ENCODE measurements at places on chromosomes 3 and 15.

DNA sequence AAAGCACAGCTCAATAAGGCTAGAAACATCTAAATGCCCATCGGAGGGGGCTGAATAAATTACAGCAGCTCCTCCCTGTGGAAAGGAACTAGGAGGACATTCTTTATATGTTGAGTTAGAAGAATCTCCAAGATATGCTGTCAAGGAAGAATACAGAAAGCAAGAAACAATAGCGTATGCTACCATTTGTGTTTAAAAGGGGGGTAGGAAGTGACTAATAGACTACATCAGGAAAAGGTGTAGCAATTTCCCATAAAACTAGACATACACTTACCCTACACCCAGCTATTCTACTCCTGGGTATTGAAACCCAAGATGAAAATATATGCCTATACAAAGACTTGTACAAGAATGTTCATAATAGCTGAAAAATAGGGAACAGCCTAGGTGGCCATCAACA is 21.6 kb downstream of the SEC61A1 start:
- no peak for DNase-seq

- DNase-seq, result no peak
These were observed 1.5 kb downstream of the CELF6 start for GRCh38 chr15:72318408-72318942.

DNA sequence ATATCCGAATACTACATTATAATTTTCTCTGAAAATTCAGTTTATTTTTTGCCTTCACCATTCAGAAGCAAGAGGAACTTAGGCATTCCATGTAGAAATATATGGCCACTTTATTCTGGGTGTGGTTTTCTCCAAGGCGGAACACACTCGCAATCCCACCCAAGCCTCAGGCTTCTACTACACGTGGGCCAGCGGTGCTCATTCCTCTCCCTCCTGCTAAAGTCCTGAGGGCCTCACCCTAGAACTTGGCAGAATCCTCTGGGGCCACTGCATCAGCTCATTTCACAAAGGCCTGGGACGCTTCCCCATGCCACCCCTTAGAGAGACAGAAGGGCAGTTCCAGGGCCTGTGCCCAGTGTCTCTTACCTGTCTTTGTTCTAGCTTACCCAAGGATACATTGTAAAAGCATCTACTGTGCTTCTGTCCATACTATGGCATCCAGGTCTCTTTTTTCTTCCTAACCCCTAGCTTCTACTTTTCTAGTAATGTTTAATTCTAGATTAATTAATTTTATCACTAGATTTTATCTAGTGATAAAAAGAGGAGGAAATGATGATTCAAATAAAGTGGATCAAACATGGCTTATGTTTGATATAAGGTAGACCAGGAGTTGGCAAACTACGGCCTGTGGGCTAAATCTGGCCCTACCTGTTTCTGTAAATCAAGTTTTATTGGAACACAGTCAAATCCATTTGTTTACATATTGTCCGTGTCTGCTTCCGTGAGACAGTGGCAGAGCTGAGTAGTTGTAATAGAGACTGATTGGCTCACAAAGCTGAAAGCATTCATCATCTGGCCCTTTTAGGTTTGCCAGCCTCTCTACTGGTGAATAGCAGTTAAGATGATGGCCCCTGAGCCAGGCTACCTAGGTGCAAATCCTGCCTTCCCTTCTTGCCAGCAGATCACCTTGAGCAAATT is 29.8 kb downstream of the LARS2 start:
- DNase-seq, result no peak

DNA sequence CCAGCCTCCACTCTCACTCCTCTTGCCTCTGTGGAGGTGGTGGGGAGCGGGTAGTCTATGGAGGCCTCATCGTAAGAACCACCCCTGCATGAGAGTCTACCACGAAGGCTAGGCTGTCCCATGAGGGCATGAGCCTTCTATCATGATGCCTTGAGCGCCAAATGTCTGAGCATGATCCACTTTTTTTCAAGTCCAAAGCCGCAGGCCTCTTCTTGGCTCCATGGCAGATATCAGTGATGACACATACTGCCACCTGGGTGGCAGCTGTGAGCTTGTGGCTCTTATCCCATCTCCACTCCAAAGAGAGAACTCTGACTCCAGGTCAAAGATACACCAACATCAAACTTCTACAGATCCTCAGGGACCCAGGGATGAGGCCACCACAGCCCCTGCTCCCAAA is 13.5 kb downstream of the POC1A start:
- DNase-seq, result no peak

DNA sequence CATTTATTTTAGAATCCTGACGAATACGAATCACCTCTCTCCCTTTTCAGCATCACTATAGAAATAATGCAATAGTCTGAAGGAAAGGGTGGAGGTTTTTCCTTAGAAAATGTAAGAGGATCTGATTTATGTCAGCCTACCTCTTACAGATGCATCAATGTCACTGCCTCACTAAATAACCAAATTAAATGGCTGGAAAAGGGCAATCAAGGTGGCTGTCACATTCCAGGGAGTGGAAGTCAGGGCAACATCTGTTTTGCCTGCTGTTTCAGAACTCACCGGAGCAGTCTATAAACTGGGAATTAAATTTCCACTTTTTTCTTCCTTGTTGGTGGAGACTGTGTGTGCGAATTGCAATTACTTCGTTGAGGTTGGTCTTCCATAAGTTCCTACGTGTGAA is 299.3 kb upstream of the PDZRN3 start:
- DNase-seq, result no peak

GRCh38 chr3:126212620-126213378 is 32.4 kb upstream of the ALDH1L1 start:
- no peak for DNase-seq

- no peak for DNase-seq
These were observed 421.7 kb upstream of the GRM7 start for GRCh38 chr3:6439226-6439625.

DNA sequence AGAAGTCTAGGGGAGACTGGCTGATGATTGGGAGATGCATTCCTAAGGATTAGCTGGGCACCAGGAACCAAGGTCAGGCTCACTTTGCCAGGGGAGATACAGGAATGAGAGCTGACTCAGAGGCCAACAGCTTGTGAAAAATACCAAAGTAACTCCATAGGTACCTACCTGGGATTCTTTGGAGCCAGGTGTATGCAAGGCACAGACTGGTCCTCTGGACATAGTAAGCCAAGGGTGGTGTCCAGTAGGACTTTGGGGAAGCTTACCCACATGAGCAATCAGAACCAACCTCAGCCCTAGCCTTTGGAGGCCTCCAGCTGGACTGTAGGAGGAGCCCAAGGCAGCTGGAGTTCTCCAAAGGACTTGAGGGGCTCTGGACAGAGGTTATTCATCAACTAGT is 47.5 kb downstream of the CRYGS start:
- no peak for DNase-seq

GRCh38 chr3:4877173-4877787 is 102.0 kb upstream of the BHLHE40 start:
- no peak for DNase-seq

DNA sequence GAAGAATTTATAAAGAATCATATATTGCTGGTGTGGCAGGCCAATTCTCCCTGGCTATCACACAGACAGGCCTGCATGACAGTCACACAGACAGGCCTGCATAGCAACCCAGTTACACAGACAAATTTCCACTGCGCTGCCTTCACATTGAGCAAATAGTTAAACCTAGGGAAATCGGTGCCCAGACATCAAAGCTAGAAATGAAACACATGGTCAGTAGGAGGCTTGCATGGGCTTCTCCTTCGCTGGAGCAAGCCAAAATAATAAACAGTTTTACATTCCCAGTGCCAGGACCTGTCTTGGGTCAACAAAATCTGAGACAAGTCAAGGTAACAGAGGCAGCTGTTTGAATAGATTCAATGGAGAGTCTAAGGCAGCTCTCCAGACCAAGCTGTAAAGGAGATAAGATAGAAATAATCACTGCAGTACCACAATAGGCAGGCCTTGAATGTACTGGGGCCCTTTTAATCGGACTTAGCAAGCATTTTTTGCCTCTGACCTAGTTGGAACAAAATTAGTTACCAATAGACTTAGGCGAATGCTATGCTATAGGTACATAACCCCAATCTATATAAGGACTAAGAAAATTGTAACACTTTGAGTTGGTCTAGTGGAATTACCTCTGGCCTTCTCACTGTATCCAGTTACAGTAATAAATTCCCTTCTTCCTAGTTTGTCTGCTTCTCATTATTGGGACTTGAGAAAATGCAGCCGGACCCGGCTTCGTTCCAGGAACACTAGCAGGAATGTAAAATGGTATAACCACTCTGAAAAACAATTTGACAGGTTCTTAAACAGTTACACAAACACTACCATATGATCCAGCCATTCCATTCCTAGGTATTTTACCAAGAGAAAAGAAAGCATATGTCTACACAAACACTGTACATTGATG is 274.7 kb upstream of the UBE2E2 start:
- no peak for DNase-seq

GRCh38 chr3:193734737-193735366 is 141.8 kb downstream of the OPA1 start:
- DNase-seq, result no peak

DNA sequence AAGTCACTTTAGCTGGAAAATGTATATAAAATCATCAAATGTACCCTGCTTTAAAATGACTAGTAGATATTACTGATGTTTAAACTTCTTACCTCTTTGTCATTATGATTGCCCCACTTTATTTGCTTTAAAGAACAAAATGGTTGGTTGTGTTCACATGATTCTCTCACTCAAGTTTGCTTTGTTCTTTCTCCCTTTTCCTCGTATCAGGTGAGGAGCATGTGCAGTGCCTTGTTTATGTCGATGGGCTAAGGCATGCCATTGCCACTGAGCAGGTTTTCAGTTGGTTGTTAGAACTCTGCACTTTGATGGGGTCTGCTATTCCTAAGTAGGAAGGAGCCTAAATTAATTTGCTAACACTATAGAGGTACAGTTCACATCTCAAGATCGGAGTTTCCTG is 5.3 kb downstream of the MAP2K5 start:
- no peak for DNase-seq

DNA sequence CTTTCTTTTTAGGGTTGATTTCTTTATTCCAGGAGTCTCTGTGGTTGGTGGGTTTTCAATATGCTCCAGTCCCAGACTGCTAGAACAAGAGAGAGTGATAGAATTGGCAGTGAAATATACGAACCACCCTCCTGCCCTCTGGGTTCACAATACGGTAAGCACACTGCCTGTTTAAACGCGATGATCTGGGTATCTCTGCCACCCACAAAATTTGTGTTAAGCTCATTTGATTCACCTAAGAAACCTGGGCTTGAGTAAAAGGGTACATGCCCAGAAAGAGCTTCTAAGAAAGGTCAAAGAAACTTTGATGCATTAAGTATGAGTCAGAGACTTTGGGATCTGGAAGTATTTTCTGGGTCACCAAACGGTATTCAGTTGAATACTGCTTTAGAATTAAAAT is 29.8 kb downstream of the OXNAD1 start:
- no peak for DNase-seq

GRCh38 chr15:25436707-25437106 is 2.1 kb downstream of the UBE3A start:
- no peak for DNase-seq

DNA sequence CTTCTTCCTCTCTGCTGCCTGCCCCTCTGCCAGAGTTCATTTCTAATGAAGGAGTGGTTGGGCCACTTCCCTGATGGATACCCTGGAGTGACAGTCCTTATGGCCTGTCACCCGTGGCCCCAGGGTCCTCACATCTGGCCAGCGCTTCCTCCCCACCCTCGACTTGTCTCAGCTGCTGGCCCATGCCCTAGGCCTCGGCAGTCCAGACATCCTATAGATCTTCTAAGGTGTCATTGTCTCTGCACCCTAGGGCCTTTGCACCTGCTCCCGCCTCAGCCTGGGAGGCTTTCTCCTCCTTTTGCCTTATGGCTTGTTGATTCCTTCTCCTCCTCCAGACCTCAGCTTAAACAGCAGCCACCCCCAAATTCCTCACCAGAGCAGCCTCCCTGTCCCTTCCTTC is 181.0 kb downstream of the NSMCE3 start:
- no peak for DNase-seq

DNA sequence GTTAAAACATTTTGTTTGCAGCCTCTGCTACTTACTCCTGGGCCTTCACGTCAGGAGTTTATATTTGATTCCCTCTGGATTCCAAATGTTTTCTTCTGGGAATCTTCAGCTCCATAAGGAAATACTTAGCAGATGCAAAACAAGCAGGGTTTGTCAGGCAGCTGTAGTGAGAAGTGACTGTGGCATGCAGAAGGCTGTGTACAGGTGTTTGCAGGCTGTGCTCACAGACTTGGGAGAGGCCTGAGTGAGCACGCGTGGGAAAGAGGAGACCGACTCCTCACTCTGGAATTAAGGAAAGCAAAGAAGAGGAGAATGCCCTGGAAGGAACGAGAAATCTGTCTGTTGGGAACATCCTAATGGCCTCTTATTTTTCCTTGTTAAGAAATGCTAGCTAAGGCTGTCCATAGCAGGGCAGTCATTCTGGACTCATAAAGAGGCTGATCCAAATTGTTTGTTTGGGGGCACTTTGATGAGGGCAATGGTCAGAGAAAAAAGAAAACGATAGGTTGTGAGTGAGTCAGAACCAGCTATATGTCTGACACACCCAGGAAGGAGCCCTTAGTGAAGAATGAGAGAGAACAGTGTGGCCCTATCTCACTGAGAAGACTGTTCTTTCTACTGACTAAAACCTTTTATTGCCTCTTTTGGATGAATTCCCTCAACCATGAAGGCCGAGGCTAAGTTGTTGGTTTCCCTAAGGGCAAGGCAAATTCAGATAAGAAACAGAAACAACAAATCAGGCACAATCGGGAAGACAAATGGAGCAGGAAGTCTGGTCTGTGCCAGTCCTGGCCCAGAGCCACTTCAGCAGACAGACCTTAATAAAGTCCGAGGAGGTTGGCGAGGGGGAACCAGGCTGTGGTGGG is 82.6 kb downstream of the TGFBR2 start:
- no peak for DNase-seq

DNA sequence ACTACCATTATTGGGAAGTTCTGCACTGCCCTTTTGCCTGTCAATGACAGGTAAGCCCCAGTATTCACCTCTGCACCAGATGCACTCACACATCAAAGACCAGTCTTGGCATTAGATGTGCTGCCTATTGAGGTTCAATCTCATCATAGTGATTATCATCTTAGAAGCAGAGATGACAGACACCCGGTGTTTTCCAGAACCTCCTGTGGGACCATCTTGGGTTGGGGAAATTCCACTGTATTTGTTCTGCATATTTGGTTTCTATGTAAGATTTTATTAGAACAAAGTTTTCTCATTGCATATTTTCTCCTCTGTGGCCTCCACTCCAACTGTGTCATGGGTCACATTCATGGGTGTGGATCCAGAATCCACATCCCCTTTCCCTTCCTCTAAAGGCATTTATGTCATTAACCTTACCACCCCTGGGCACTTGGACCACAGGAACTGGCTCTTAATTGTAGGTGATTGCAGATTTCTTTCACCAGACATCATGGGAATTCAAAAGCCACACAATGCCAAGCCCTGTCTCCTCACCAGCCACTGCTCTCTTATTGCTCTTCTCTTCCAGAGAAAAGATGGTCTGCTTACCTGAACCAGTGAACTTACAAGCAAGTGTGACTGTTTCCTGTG is 31.2 kb downstream of the PLA1A start:
- DNase-seq, result no peak

DNA sequence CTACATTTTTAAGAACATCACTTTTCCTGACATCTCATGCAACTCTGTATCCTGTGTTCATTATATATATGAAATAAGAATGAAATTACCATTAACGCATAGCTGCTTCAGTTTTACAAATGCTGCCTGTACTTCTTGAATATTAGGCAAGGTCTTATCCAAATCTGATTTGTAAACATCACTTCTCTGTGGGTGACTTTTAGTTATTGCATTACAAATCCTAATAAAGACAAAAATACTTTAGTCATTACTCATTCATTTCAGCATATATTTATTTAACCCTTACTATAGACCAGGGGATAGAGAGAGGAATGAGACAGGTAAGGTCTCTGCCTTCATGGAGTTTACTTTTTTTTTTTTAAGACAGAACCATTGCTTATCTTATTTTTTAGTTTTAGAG is 36.8 kb downstream of the MTMR10 start:
- DNase-seq, result no peak
